AG20443 (cell line): ENCODE measurements at places on chromosomes 3 and 15.

DNA sequence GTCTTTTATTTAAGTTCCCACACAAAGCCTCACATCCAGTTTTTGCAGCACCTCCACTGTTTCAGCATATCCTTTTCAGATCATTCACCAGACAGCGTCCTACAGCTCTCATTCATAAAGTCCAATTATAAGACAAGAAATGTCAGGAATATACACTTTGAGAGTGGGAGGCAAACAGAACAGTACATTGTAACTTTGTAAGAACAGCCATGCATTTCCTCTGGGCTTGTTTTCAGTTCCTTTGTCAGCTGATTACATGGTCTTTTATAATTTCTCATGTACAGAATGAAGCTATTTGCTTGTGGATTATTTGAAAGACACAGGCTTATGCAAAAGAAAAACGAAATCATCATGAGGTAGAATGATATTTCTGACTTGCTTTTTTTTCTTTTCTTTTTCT is 85.7 kb downstream of the SOX2 start:
- DNase-seq: no peak

DNA sequence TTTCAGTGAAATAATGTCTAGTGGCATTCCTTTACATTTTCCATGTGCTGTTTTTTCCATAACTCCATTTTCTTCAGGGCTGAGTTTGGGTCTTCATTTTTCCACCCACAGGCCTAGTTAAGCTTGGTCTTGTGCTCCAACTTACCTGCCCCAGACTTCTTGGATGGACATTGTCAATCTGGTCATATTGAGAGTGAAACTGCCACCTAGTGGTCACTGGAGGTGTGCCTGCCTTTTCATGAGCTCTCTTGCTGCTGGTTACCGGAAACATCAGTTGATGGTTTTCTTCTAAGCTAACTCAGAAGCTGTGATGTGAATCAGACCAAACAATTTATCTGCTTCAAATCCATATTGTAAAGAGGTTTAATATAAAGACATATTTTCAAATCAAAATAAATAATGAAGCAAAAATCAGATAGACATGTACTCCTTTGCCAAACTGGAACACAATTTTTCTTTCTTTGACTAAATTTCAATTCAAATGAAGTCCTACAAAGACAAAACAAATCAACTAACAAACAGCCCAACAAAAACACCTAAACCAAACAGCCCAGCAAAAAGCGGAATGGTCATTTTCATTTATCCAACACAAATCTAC is 135.1 kb upstream of the RASGRP1 start:
- peak; percentile 79 for DNase-seq

DNA sequence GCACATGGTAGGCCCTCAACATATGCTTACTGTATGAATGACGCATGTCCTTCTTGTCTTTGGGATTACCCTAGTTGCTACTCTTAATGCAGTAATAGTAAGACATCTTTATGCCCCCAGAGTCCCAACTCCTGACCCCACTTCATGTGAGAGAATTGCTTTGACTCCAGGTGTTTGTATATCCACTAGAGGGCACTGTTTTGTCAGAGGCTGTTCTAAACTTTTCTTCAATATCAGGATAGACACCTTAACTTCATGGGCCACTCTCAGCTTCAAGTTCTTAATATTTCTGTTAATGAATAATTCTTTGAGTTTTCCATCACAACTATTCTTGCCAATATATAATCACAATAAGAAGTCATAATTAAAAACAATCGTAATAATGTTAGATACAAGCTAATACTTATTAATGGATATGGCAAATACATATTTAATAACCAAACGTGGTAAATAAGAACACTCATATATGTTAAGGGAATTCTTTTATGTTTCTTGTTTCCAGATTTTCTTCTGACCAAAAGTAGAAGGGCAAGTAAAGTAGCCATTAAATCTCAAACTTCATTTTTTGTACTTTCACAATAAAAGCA is 337.2 kb upstream of the DNAJC19 start:
- DNase-seq: no peak

GRCh38 chr15:36879568-36880222 is 220.7 kb downstream of the MEIS2 start:
- no peak for DNase-seq

DNA sequence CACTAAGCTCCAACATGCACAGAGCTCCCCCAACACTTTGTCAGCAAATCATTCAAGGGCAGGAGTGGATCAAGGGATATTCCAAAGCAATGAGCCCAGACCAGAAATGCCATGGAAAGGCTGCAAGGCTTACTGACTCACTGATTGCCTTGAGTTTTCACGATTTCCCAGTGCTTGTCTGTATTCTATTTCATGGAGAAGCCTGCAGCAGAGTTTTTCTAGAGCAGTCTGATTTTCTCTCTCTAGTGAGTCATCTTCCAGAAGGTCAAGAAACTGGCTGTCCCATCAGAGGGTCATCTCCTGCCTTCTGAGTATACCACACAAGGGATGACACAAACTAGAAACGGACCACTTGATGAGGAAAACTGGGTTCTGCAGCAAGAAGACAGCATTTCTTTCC is 16.5 kb downstream of the LMCD1 start:
- peak; percentile 22 for DNase-seq

GRCh38 chr3:194395778-194396538 is 3.1 kb downstream of the GP5 start:
- DNase-seq: peak; percentile 70

DNA sequence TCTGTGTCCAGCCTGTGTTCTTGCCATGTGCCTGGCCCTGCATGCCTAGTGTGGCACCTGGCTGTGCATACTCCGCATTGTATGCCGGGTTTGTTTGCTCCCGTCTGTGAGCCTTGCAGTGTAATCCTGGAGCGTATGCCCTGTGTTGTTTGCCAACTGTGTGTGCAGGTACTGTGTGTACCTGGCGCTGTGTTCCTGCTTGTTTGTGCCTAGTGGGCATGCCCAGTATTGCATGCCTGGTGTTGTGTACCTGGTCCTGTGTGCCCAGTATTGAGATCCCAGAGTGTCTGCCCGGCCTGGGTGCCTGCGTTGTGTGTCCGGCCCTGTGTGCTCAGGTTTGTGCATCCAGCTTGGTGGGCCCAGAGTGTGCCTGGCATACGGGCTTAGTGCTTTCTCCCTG is 54.5 kb upstream of the CHRNA7 start:
- no peak for DNase-seq

DNA sequence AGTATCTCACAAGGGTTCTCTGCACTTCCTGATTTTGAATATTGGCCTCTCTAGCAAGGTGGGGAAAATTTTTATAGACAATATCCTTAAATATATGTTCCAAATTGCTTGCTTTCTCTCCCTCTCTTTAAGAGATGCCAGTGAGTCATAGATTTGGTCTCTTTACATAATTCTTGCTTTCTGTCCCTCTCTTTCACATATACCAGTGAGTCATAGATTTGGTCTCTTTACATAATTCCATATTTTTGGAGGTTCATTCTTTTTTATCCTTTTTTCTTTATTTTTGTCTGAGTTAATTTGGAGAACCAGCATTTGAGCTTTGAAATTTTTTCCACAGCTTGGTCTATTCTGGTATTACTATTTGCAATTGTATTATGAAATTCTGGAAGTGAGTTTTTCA is 77.7 kb upstream of the NUDT16 start:
- DNase-seq: no peak

DNA sequence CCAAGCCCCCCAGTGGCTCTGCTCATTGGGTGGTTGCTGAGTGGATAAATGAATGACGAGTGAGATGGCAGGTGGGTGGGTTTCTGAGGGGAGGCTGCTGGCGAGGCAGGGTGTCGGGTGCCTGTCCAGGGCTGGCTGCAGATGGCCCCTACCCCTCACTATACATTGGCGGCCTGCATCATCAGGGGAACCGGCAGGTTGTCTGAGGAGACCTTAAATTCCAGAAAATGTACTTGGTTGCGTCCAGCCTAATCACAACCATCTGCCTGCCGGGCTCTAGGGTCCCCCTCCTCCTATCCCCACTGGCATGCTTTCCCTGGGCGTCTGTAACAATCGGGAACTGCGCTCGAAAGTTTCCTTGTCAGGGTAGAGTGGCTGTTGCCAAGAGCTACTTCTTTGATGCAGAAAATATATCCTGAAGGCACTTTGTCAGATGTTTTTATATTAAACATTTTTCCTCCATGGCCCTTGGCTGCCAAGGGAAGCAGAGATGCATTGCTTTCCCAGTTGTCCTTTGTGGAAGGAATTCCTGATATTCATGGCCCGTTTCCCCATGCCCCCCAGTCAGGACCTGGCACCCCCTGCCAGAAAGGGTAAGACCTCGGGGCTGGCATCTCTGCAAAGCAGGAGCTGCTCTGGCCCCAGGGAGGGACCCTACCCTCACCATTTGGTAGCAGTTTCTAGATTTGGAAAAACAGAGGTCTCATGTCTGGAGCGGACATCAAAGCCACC is 22.9 kb downstream of the SMAD6 start:
- no peak for DNase-seq
